ENCODE measurements at places on chromosomes 3 and 15.
A peak's percentile ranks its signal among the peaks of the same experiment; 100 is the strongest.

DNA sequence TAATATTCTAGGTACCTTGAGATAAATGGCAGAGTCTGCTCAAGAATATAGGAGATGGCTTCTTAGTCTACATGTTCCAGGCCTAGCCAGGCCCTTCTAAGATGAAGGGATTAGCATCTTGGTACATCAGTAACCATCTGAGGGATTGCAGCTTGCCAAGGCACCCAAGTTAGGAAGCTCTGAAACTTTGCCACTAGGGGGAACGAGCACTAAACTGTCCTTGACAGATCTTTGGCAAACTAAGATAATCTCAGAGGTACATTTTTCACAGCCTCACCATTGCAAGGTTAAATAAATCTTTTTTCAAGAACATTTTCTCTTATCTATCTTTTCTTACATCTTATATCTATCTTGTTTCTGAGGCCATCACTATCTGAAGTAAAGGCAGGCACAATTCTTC lies 351.2 kb downstream of the RAP2B start:
- DNase-seq = no peak

GRCh38 chr3:106172780-106173179 lies 304.0 kb upstream of the CBLB start:
- DNase-seq = no peak

- DNase-seq = peak; percentile 69
These were observed 13.1 kb downstream of the FBXL22 start for GRCh38 chr15:63610209-63610841.

DNA sequence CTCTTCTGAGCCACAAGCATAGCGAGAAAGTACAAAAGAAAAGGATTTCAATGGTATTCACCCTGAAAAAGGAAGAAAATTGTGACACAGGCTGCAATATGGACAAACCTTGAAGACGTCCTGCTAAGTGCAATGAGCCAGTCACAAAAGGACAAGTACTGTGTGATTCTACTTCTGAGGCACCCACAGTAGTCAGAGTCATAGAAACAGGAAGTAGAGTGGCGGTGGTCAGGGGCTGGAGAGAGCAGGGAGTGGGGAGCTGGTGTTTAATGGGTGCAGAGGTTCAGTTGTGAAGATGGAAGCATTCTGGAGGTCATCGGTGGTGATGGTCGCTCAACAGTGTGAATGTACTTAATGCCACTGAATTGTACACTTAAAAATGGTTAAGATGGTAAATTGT lies 180.5 kb downstream of the APBA2 start:
- no peak for DNase-seq

- no peak for DNase-seq
These were observed 361.4 kb downstream of the PDCD6IP start for GRCh38 chr3:34159613-34160420.

DNA sequence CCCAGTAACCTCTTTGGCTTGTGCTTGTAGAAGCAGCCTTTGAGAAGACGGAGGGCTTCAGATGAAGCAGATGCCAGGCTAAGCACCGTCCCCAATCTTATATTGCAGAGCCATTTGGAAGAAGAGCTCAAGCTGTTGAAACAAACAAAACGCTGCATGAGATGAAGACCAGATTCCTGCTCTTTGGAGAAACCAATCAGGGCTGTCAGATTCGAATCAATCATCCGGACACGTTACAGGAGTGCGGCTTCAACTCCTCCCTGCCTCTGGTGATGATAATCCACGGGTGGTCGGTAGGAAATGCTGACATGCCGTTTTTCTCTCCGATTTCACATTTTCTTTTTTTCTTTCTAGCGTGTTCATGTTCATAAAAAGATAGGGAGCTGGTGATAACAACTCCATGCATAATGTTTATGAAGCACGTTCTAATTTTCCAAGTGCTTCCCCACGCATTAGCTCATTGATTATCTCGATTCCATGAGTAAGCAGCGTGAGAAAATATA lies 106.5 kb downstream of the LIPC start:
- DNase-seq = no peak

DNA sequence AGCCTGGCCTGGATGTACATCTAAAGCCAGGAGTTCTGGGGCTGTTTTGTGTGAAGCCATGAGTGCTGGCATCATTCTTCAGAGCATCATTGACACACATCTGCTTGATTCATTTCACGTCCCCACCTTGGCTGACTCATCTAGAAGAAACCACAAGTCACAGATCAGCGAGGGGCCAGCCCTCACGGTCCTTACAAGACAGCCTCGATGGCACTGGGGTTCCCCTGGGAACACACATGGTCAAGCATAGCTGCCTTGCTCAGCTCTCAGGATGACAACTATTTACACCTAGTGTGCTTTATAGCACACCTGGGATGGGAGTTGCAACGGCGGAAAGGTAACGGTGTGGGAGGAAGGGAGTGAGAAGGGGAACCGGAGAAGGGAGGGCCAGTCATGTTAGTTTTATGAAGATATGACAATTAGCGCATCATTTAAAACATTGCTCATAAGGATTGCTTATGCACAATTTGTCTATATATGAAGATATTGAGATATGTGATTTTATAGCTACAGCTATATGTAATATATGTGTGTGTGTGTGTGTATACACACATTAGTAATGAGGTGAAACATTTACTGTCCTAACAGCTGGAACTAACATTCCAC lies 227.1 kb downstream of the RPLP1 start:
- peak; percentile 37 for DNase-seq

DNA sequence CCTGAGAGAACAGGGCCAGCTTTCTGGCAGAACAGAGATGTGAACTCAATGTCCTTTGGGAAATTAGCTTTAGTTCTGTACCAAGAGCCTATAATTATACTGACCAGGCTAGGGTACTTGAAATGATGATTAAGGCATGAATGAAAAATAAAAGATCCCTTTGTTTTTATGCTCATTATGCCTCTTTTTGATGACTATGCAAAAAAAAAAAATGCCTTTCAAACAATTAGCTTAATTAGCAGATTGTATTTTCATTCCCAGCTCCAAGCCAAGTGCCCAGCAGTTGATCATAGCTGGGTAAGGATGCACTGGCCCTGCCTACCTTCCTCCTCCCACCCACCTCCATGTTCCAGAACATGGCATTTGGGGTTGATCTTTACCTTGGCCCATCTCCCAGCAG lies 56.8 kb downstream of the LYZL4 start:
- DNase-seq = no peak

GRCh38 chr3:155560135-155560534 lies 184.7 kb downstream of the PLCH1 start:
- DNase-seq = no peak

GRCh38 chr3:5644773-5645670 lies 457.5 kb downstream of the EDEM1 start:
- DNase-seq = no peak
